HS-27A (cell line): ENCODE measurements at places on chromosomes 16 and 17.

GRCh38 chr16:23342083-23342640 is 40.1 kb downstream of the SCNN1B start:
- no peak for DNase-seq

DNA sequence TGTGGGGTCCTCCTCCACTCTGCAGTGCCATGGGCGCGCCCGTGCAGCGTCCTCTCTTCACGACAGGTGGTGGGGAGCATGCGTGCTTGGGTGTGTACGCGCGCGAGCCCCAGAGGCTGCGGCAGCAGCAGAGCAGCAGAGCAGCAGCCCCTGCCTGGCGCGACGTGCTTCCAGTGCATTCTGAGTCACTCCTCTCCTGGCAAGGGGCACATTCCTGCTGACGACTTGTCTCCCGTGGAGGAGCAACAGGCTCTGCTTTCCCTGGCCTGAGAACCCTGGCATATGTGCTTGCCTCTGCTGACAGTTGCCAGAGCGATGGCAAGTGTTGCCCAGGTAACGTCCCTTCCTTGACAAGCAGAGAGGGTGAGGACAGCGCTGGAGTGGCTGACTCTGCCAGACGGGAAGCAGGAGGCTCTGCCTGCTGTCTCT is 133.8 kb upstream of the PLCG2 start:
- DNase-seq, result no peak

DNA sequence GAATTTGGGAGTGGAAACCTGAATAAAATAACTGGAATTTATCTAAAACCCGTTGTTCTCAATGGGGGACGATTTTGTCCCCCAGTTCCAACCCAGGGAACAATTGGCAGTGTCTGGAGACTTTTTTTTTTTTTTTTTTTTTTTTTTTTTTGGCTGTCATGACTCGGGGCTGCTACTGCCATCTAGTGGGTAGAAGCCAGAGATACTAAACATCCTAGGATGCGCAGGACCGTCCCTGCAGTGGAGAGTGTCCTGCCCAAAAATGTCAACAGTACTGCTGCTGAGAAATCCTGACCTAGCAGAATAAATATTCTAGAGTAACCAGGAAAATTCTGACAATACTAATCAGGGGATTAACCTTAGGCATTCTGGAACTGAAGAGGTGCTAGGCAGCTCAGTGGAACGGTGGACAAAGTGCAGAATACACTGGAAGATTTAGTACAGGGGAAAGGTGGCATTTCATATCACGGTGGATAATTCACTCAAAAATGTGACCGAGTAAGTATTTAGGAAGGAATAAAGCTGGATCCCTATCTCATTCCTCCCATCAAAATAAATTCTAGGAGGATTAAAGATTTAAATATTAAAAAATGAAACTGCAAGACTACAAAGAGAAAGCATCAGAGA is 107.6 kb downstream of the SPECC1 start:
- DNase-seq, result peak; percentile 46

DNA sequence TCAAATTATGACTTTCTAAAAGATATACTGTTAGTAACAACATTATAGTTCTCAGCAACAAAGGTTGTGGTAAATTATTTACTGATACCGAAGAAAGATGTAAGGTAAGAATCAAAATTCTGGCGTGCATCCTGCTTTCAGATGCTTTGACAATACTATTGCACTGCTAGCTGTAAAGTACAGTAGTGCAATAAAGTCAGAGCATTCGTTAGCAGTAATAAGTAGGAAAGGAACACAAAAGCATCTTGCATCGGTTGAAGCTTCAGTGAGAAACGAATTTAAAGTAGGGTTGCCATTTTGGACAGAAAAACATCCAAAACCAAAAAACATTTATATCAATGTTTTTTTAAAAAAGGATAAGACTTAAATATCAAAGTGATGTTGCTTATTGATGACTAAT is 4.0 kb downstream of the SKA2 start:
- DNase-seq, result no peak

- DNase-seq, result peak; percentile 33
These were observed 25.7 kb downstream of the CIBAR2 start for GRCh38 chr16:85086347-85087291.

- DNase-seq, result no peak
These were observed 29.0 kb upstream of the KPNB1 start for GRCh38 chr17:47620503-47621245.

GRCh38 chr16:57430955-57431354 is 16.2 kb downstream of the CIAPIN1 start:
- no peak for DNase-seq

- no peak for DNase-seq
These were observed 112.5 kb upstream of the CDH13 start for GRCh38 chr16:82514262-82514661.

- peak; percentile 43 for DNase-seq
These were observed 33.0 kb downstream of the COG7 start for GRCh38 chr16:23420011-23420410.

DNA sequence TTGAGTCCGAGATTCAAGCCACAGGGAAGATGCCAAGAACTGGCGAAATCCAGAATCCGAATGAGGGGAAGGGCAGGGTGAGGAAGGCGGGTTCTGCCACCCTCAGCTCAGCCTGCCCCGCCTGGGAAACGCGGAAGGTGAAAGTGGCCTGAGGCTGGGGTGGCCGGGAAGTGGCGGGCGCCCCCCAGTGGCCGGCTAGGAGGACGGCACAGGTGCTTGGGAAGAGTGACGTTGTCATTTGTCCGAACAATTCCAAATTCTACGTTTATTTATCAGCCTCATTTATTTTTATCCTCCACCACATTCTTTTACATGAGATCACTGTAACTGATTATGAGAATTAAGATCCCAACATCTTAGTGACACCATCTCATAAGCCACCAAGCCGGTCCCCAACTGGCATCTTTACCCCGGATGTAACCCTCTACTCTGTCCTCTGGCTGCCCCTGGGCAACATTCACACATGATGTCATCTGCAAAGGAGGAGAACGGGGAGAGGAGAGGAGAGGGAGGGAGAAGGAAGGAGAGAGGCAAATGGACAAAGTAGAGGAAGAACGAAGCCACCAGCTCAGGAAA is 21.3 kb downstream of the SRCIN1 start:
- no peak for DNase-seq

- peak; percentile 98 for DNase-seq
These were observed 28.8 kb downstream of the ABCC12 start for GRCh38 chr16:48126801-48127644.

GRCh38 chr16:7405166-7405565 is 72.5 kb downstream of the RBFOX1 start:
- no peak for DNase-seq

DNA sequence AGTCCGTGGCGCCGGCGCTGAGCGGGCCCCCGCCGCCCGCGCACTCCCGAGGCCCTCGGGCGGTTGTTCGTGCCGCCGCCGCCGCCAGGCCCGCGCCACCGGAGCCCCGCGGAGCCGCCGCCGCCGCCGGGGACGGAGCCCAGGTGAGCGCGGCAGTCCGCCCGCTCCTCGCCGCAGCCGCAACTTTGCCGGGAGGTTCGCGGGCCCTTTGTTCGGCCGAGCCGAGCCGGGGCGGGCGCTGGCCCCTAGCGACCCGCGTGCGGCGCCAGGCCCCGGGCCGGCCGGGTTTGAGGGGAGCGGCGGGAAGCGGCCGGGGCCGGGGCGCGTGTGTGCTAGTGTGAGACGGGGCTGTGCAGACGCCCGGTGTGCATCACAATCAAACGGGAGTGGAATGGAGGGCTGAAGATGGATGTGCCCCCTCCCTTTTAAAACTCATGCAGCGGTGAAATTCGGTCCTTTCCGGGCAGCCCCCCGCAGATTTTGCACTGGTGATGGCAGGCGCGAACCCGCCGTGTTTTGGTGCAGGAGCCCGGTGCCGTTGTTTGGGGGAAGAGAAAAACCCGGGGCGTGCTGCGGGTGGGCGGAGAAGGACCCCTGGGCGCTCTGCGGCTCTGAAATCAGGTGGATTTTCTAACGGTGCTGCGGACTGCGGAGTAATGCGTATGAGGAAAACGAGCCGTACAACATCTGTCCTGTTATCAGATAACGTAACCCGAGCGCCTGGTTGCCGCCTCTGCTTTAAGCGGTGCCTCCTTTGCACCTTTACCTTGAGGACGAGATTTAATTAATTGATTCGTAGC is 823 bp downstream of the TNRC6C start:
- no peak for DNase-seq

DNA sequence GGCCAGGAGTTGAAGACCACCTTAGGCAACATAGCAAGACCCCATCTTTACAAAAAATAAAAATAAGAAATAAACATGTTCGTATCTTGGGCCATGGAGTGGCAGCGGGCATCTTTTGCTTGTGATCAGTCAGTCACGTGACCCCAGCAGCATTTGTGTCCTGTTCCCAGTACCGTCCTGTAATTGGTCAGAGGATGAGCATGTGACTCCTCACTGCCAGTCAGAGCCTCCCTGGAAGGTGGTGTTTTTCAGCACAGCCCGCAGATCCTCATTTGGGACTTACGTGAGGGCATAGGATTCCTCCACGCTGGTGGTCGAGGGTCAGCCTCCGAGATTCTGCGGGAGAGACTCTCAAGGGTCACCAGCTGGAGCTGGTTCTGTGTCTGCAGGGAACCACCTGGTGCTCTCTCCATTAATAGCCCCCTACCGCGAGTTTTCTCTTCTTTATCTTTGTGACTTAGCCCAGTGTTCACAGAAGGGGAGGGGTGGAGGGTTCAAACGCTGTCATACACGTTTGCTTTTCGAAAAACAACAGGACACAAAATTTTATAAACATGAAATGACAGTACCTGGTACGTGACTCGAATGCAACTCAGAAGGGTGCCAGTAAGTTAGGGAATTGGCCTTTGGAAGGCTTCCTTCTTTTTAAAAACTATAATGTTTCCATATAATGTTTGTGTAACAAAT is 17.2 kb downstream of the MRC2 start:
- no peak for DNase-seq

DNA sequence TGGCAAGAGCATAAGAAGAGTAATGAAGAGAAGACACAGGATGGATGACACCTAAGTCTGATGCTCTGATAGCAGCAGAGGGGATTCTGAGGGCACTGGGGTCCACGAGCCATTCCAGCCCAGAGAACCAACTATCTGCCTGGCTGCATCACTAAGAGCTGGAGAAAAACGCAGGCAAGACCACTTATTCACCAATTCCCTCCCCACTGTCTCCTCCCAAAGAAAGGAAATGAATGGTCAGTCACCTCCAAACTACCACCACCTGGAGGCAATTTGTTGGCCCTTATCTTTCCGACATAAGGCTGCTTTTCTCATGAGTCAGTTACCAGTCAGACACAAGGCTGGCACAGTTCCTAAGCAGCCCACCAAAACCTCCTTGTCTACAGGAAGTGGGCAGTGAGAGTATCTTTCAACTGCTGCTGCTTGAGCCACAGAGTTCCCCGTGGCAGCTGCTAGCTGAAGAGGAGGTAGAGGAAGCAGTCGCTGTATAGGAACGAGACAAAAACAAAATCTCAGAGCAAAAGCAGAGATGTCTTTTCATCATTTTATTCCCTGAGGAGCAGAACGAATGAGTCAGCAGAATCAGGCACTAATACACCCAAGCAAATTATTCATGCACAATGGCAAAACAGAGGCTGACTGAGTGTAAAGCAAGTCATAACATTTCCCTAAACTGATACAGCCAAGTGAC is 111.1 kb downstream of the SMG6 start:
- DNase-seq, result peak; percentile 68

GRCh38 chr17:27293359-27293897 is 486 bp upstream of the WSB1 start:
- no peak for DNase-seq

DNA sequence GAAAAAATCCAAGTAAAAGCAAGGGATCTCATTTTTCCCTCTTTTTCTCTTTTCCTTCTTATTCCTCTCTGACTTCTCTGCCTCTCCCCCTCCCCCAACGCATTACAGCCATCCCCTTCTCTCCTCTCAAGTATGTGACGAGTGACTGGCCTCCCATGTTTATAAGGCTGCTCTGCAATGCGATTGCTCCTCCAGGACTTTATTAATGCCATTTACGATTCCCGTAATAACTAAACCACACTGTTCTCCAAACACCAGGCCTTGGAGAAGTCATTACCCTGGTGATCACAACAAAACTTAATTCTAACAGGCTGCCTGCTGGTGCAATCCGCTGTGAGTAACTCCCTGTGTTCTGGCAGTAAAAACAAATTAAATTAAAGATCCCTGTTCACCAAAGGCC is 88.8 kb downstream of the HS3ST3B1 start:
- no peak for DNase-seq

DNA sequence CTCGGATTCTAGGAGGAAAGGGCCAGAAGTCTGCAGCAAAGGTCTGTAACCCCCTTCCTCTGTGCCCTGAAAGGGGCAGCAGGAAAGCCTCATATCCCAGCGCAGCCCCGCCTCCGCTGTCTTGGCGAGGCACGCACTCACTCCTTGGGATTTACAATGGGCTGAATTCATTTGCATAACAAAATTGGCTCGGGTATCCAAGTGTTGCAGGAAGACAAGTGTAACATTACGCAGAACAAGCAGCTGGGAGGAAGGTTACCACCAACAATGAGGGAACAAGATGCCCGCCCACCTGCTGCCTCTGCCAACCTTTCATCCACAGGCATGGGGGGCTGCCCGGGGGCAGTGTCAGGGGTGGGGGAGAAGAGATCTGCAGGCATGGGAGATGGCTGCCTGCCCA is 130.4 kb downstream of the MRM1 start:
- DNase-seq, result no peak

DNA sequence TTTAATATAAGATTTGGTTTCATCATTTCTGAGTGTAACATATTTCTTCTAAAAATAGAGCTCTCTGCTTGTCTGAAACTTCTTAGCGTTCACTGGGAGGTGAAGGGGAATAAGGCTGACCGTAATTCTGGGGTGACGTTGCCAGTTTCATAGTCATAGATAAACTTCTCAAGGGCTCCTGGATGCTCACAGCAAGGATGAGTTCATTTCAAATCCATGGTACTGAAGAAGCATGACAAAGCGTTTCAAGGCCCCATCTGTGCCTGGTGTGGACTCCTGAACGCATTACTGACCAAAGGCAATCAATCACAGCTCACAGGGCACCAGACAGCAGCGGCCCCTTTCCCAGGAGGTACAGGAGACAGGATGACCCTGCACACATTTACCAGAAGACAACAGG is 12.0 kb upstream of the EVPL start:
- DNase-seq, result no peak

- DNase-seq, result no peak
These were observed 8.0 kb upstream of the SPATA32 start for GRCh38 chr17:45269912-45270311.

GRCh38 chr17:7444682-7445618 is at the start of gene CHRNB1:
CHRNB1 (plus strand) TSS chr17:7445061; CDS start chr17:7445128, 67 bp downstream.
- no peak for DNase-seq

DNA sequence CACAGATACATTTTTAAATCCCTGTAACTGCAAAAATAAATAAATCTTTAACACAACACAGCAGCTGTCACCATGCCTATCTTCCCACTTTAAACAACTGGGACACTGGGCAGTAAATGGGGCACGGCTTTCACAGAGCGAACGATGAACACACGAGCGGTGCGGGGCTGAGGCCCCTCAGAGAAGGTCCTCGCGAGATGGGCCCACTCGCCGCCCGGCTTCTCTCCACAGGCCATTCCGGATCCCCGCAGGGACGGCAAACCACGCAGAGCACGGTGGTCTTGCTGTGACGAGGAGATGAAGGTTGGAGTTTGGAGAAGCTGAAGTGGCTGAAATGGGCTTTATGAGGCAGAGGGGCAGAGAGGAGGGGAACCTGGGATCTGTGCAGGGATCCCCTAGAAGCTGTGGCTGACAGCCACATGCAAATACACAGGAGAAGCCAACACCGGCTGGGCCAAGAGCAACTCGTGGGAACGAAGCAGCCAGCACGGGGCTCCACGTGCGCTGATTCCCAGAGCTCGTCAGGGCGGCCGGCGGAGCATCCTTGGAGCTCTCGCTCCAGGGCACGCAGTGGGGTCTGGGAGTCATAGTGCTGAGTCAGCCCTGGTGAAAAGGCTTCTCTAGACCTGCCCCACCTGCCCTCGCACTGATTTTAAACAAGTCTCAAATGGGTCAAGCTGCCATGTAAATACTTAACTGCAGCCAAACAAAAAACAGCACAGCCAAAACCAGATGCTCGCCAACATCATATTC is 31.7 kb downstream of the CCDC57 start:
- no peak for DNase-seq
